T follicular helper cell (primary cell): ENCODE measurements at places on chromosomes 3 and 15.

- DNase-seq = no peak
Observed at GRCh38 chr3:171700653-171701052, 109.6 kb downstream of the PLD1 start.

- no peak for DNase-seq
Observed at GRCh38 chr15:47184908-47185801, 532.1 kb upstream of the SEMA6D start.

GRCh38 chr3:127374086-127375010, 86.5 kb upstream of the PRR20G start:
- DNase-seq = no peak

- no peak for DNase-seq
Observed at GRCh38 chr15:65772930-65773329, 19.2 kb downstream of the DENND4A start.

GRCh38 chr15:33807665-33808064, 160.6 kb upstream of the CHRM5 start:
- no peak for DNase-seq
